ENCODE measurements at places on chromosomes 11 and 22.

DNA sequence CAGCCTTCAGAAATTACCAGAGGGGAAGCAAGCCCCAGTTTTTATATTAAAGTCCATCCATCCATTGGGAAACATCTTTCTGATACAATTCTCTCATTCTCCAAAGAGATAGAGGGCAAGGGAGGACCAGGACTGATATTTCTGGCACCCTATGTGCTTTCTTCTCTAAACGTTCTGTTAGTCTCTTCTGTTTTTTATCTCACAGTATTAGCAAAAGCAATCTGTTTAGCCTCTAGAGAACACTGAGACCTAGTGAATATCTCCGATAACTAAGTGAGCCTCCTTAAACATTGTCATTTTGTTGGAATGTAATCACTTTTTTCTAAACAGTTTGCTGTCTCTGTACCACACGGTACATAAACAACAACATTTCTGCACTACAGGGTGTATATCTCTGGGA, 464.6 kb downstream of the JRKL start:
- DNase-seq: no peak

DNA sequence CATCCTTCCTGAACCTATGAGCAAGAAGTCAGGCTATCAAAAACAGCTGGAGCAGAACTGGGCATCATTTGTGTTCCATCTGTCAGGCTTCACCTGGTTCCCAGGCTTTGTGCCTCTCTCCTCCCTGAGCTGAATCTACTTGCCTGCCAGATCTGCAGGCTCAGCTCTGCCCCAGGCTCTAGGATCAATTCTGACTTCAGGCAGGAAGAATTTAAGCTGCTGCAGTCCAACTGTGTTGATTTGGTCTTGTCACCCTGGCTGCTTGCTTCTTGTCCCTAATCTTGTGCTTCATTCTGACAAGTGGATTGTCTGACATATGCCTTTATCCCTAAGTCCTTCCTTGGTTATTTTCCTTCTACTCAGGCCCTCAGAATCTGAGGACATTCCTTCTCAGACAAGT, 31.6 kb upstream of the CADM1 start:
- no peak for DNase-seq

- no peak for DNase-seq
Measured at GRCh38 chr11:4979036-4979435, 15.6 kb upstream of the OR51L1 start.

GRCh38 chr11:76889411-76889975, 28.8 kb downstream of the ACER3 start:
- no peak for DNase-seq

GRCh38 chr11:118988280-118988679, 9.7 kb upstream of the CENATAC start:
- DNase-seq: no peak

DNA sequence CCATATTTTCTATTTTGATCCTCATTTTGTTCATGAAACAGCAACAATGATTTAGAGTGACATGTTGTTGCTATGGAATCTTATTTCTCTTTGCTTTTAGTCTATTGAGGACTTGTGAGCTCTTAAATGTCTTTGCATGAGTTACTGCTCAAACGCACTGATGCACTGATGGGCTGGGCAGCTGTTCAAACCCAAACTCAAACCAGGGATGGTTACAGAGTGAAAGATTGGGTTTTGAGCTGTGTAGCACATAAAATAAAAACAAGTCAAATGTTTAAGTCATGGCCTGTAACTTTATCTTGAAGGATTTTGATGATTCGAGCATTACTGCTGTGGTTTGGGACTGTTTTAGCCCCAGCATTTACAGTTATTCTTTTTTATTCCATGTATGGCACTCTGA, 20.1 kb upstream of the NCAM1 start:
- DNase-seq: no peak

GRCh38 chr22:19800761-19801244, 40.2 kb downstream of the TBX1 start:
- DNase-seq: no peak

All from activated CD4-positive, alpha-beta T cell treated with anti-CD3 and anti-CD28 coated beads, Interleukin-2, Interleukin-6, amounts not matched to agents 100 ng/mL and 50 ng/mL, durations not matched to agents 16 hours and 8 hours (primary cell).